ENCODE measurements at places on chromosomes 12 and 14.
A peak's percentile ranks its signal among the peaks of the same experiment; 100 is the strongest.

DNA sequence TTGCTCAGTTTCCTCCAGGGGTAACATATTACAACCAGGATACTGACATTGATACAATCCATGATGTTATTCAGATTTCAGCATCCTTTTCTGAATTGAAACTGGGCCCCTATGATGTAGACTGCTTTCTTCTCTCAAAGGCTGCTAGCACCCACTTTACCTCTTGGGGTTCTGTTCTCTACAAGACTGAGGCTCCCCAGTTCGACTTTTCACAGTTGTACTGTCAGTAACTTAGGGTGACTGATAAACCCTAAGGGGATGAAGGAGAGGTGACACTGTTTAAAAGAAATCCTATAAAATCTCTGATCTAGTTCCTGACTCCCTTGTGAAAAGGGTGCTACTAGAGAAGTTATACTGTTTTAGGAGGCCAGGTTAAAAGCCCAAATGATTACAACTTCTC, 818 bp downstream of the VPS33A start:
- DNase-seq = no peak

DNA sequence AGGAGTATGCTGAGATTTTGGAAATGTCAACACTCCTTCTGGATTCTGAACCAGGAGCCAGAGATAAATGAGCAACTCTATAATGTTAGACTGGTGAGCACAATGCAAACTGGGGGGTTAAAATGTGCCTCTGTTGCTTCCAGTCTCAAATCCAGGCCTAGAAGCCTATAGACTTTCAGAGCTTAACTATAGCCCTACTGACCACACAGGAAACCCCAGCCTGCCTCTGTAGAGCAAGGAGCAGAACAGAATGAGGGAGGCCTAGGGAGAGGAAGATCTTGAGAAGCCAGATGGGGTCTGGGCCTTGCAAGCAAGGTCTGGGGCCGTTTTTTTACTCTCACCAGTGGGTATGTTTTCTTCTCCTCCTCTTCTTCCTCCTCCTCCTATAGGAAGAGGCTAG, 225.4 kb upstream of the KITLG start:
- DNase-seq = no peak

- no peak for DNase-seq
Observed at GRCh38 chr12:92657770-92658169, 45.0 kb upstream of the PLEKHG7 start.

DNA sequence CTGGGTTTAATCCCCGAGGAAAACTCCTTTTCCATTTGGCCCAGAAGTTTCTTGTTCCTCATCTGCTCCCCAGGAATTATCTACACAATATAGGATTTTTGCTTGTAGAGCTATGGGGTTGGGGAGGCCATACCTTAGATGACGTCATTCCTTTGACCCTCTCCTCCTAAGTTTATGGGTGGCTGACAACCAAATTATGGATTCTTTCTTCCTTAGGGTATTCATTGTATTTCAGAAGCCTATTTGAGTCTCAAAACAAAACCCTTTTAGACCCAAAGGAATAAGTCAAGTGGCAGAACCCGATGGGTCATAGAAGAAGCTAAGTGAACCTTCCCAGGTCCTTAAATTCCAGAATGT, 14.2 kb downstream of the PROX2 start:
- no peak for DNase-seq

- no peak for DNase-seq
Observed at GRCh38 chr12:80627782-80628181, 79.7 kb upstream of the MYF6 start.

GRCh38 chr14:55977392-55978150, 140.6 kb upstream of the PELI2 start:
- no peak for DNase-seq

DNA sequence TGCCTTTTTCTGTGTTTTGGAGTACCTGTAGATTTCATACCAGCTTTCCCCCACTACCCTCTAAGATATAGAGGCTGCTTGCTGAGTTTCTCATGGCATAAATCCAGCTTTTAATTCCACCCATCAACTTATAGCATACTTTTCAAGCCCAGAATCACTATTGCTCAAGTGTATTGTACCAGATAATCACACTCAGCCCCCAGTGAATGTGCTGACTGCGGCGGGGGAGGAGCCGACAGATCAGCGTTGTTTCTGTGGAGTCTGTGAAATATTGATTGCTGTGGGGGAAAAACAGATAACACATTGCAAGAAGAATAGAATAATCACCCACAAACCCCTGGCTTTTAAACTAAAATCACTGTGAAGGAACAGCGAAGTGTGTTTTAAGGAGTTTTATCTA, 296.1 kb downstream of the TMEM132D start:
- DNase-seq = no peak

- no peak for DNase-seq
Observed at GRCh38 chr12:91057368-91058165, at the start of gene KERA. KERA (minus strand) TSS chr12:91058024; CDS start chr12:91056281, 1,743 bp downstream.

DNA sequence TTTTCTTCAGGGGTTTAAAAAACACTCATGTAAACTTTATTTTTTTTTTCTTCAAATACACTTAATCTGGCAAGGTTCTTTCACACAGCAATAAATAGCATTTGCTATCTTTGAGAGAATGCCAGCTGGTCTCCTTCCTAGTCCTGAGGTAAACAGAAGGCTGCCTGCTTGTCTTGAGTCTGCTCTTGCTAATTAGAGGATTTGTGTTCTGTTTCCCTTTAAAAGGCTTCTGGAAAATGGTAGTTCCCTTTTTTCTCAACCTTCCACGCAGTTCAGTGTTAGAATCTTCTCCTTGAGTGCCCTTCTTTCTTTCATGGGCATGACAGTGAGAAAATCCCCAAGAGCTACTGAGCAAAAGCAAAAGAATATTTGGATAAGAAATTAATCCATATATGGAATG, 92.3 kb upstream of the DCN start:
- DNase-seq = peak; percentile 50

GRCh38 chr14:67653651-67654280, 20.7 kb downstream of the VTI1B start:
- no peak for DNase-seq

DNA sequence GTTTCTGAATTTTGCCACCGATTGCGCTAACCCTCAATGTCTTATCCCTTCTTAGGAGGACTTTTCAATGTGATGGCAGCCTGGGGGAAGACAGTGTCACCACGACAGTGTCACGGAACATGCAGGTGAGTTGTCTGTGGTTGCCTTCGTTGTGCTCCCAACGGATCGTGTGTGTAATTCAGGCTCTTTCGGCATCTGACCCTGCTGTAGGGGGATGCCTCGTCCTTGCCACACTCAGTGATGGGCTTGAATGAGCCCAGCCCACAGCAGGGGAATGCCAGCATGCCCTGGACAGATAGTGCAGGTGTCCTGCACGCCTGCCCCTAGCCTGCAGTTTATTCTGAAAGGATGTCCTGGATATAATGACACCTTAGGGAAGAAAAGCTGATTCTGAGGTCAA, 123.8 kb upstream of the RTL1 start:
- no peak for DNase-seq

Measured in hippocampal formation (tissue), 2 donors.